Stimulated activated CD8-positive, alpha-beta memory T cell treated with anti-CD3 and anti-CD28 coated beads, Interleukin-7, amount 100 ng/mL, for 4 hours (primary cell): ENCODE measurements at places on chromosomes 6 and 20.

GRCh38 chr20:35571555-35571954 is 29.7 kb downstream of the ERGIC3 start:
- no peak for DNase-seq

GRCh38 chr6:106035655-106036054 is 50.5 kb upstream of the PRDM1 start:
- DNase-seq, result no peak

DNA sequence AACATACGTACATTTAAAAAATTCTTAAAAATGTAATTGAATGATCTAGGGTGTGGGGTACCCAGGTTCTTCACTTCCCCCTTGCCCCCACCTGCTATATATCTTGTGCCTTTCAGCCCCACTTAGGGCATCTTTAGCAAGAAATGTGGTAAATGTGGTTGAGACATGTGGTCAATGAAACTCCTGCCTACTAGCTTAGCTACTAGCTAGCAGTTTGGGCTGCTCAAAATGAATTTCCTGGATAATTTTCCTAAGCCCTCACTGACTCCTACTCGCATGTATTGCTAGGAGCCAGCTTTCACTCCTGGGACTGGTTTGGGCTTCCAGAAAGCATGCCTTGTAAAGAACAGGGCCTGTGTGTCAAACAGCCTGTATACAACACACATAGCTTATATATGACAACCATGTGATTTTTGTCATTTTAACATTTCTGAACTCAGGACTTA is 257.3 kb downstream of the ATXN1 start:
- no peak for DNase-seq

DNA sequence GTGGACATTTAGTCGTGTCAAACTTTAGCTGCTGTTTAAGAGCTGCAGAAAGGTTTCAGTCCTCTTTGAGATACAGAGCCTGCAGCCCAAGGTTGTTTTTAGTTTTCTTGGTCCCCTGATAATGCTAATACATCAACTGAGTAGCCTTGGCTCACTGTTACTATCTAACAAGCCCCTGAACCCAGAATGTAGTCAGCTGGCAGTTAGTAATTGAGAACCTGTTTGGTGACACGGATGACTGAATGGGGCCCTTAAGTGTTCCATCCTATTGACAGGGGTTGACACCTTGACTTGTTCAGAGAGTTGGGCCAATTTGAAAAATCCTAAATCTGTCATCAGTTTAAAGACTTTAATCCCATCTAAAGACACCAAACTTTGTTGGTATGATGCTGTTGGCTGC is 2.8 kb downstream of the RTN4IP1 start:
- no peak for DNase-seq

DNA sequence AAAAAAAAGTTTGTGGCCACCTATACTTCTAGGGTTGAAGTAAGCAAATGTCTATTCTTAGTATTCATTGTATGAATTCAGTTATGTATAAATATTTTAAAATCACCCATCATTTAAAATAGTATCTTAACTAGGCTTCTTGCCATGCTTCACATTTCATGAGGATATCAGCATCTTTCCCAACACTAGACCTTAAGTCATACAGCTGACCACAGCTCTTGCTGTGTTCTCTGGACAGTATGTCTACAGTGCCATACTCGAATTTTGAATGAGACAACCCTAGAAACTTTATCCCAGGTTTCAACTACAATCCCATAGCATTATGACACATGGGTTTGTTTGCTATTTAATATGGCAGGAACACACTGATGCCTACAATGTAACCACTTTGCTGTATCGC is 5.2 kb downstream of the TXNDC5 start:
- no peak for DNase-seq

DNA sequence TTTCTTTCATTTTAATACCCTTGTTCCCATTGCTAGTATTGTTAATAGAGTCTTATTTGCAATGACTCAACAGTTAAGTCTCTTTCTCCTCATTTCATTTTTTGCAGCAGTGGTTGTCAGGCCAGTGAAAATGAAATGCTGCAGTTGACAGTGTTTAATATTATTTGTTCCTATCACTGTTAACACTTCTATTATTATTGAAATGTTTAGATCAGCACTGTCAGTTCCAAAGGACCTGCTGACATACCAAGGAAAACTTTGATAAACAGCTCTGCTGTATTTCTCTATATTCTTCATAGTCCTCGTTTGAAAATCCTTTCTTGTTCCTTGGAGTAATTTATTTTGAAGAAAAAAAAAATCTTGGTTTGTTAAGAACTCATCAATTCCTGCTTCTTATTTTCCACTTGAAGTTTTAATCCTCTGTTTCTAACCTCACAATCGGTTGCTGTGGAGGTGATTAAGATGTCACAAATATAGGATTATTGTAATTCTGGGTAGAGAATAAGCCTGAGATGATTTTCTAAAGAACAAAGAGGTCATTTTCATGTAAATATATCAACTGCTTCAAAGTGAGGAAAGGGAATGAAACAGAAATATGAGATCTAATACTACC is 1065.9 kb upstream of the CITED2 start:
- no peak for DNase-seq

- DNase-seq, result no peak
Measured at GRCh38 chr6:38459291-38459690, 180.4 kb downstream of the BTBD9 start.

DNA sequence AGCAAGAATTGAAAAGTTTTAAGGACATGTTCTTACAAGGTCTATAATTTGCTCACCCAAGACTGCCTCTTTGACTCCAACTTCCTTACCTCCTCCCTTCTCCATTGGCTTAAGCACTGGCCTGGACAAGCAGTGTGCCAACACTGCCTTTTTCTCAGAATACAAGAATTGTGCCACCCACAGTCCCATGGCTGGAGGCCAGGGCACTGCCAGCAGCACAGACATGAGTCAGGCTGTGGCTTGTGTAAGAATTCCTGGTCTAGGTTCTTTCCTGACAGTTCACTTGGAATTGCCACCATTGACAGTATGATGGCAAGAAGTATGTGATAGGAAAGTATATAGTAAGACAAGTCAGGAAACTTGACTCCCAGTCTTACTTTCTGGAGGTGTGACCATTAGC is 202.7 kb upstream of the MARCKS start:
- no peak for DNase-seq

DNA sequence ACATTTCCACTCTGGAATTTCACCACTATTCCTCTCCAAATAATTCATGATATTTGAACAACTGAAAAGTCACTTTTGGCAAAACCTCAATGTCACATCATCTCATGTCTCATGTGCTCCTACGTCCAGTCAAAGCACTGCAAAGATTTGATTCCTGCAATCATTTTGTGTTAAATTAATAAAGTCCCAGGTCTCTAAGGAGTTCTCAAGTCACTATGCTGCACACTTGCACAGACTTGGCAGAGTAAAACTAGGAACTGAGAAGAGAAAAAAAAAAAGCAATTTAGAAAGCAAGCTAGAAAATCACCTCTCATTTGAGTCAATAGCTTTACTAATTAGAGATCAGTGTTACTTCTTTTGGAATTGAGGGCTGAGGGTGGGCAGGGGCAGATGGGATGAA is 11.2 kb downstream of the TBX18 start:
- no peak for DNase-seq

DNA sequence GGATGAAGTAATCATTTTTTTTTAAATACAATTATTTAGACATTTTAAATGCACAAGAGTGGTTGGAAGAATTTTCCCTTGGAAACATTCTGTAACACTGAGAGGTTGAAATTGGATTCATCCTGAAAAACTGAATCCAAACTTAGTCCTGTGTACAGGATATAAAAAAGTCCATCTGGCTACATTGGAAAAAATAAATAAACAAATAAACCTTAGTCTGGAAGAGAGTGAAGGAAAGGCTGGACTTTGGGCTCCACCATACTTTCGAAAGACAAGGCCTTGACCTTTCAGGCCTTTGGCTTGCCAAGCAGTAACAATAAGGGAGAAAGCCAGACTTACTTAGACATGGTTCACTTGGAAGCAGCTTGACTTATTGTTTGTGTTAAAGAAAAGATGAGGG is 664.3 kb downstream of the TENT5A start:
- no peak for DNase-seq
